ENCODE measurements at places on chromosomes 4 and X.
A peak's percentile ranks its signal among the peaks of the same experiment; 100 is the strongest.

GRCh38 chr4:88244816-88245579 is 39.4 kb downstream of the PPM1K start:
- no peak for DNase-seq

GRCh38 chr4:100022792-100023222 is 72.7 kb upstream of the H2AZ1 start:
- DNase-seq, result peak; percentile 63

DNA sequence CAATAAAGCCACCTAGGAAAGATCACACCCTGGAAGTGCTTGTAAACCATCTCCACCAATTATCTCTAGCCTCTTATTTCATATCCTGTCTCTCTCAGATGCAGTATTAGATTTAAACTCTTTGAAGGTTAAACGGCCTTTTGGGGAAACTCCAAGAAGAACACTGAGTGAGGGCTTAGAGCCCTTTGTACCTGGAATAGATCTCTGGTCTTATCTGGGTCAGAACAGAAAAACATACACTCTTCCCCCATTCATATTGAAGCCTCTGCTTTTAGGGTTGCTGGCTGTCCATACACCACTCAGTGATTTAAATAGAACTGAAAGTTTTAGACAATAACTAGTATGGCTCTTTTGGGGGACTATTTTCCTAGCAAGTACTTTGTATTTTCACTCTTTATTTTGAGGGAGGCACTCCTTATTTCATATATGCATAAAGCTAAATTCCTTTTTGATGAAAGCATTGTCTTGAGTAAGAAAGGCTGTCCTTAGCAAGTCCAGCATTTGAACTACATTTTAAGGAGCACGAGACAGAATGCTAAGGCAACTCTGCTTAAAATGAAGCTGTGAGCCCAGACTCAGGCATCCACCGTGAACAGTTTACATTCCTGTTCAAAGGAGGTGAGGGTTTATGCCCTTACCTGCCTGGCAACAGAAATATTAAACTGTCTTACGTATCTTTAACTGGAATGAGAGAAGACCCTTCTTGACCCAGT is 17.4 kb downstream of the YY2 start:
- DNase-seq, result peak; percentile 71

- DNase-seq, result no peak
Measured at GRCh38 chrX:34893741-34894140, 48.9 kb upstream of the FAM47B start.

- peak; percentile 27 for DNase-seq
Measured at GRCh38 chr4:17072483-17072882, 174.0 kb upstream of the LDB2 start.

GRCh38 chr4:182978152-182978827 is 61.1 kb upstream of the DCTD start:
- DNase-seq, result peak; percentile 67

- no peak for DNase-seq
Measured at GRCh38 chr4:93775551-93775950, 53.0 kb upstream of the ATOH1 start.

DNA sequence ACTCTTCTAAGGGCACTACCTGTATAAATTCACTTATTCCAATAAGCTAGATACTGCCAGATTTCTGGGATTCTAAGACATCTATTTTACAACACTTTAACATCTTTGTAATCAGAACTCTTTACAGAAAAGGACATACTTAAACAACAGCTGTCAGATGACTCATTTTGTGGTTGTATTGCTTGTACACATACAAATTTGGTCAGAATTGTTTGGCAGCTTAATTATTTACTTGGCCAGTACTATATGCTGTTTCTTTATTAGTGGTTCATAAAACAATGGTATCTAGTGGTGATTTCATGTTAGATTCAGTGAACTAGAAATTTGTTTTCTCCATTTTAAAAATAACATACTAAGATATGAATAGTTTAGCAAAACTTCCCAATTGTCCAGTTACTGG is 27.2 kb downstream of the PALLD start:
- DNase-seq, result peak; percentile 86

- DNase-seq, result peak; percentile 53
Measured at GRCh38 chr4:24557026-24558025, 27.0 kb downstream of the DHX15 start.

- peak; percentile 47 for DNase-seq
Measured at GRCh38 chr4:81221303-81222081, 6.5 kb upstream of the PRKG2 start.

DNA sequence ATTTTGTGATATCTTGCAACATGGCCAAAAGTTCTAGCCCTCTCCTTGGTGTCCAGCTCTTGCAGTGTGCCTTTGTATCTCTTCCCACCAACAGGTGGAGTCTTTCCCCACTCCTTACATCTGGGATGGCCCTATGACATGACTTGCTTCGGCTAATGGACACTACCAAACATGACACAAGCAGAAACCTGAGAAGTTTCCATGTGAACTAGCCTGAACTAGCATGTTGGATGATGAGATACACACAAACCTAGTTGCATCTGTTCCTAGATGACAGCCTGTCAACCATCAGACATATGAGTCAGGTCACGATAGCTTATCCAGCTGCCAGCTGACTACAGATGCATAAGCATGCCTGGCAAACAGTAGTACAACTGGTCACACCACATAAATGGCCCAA is 207.5 kb upstream of the FTHL17 start:
- DNase-seq, result peak; percentile 57

DNA sequence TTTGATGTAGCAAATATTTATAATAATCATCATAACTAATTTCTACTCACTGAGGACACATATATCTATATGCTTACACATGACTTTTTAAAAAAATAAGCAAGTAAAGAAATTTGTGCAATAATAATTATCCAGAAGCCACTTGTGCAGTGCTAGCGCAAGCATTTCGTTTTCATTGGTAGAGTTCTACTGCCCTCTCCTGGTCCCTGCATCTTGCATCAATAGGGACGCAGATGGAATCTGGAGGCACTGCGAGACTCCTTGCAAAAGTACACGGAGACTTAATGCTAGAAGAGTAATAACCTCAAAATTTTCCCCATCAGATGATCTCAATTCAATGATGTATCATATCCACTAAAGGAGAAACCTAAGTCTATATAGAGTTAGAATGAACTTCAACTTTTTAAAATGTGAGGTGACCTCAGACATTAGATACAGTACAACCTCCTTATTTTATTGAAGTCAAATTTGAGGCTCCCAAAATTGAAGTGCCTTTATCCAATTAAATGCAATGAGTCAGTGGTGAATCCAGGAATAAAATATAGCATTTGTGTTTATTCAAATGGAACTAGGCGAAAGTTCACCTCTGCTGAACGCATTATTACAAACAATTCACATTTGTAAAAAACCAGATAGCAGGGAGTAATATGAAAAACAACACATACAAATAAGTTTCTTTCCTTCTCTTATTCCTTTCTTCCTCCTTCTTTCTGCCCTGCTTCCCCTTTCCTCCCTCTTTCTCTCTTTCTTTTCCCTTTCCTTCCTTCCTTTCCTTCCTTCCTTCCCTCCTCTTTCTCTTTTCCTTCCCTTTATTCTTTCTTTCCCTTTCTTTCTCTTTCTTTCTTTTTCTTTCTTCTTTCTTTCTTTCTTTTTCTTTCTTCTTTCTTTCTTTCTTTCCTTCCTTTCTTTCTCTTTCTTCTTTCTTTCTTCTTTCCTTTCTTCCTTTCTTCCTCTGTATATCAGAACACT is 450.0 kb downstream of the ANKRD50 start:
- DNase-seq, result peak; percentile 95

DNA sequence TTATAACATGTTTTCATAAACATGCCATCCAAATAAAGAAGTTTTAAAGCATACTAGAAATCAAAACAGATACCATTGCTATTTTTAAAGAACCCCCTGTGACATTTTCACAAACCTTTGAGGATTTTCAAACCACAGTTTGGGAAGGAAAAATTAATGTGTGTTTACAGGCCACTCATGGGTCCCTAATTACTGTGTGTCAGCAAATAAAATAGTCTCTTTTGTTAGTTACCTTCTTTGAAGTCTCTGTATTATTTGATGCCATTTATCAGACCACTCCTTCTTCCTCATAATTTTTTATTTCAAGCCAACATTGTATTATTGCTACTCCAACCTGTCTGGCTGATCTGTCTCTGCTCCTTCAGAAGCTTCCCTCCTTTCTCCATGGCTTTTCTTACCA is 72.6 kb upstream of the TET2 start:
- DNase-seq, result no peak

DNA sequence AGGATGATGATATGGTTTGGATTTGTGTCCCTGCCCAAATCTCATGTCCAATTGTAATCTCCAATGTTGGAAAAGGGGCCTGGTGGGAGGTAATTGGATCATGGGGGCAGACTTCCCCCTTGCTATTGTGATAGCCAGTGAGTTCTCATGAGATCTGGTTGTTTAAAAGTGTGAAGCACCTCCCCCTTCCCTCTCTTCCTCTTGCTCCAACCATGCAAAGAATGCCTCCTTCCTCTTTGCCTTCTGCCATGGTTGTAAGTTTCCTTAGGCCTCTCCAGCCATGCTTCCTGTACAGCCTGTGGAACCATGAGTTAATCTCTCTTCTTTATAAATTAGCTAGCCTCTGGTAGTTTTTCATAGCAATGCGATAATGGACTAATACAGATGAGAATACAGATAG is 19.7 kb upstream of the ALG13 start:
- DNase-seq, result no peak

GRCh38 chr4:21512353-21512752 is 436.2 kb downstream of the KCNIP4 start:
- DNase-seq, result peak; percentile 85

DNA sequence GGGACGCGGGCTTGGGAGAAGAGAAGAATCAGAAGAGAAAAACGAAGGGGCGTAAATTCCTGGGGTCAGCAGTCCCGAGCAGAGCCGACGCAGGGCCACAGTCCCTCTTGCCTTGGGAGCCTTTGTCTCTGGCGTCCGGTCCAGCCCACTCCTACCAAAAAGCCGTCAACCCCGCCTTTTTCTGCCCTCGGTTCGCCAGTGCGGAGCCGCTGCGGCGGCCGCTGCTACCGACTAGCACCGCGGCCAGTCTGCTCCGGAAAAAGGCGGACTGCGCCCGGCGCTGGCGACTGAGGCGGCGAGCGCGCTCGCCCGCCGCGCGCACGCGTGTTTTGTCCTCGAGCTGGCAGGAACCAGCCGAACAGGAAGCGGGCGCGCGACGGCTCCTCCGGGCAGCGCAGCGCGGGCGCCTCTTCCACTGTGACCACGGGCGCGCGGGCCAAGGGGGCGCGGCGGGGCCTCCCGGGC is 502 bp downstream of the HNRNPDL start:
- peak; percentile 47 for DNase-seq

GRCh38 chr4:142944565-142944964 is 98.5 kb upstream of the INPP4B start:
- DNase-seq, result no peak

DNA sequence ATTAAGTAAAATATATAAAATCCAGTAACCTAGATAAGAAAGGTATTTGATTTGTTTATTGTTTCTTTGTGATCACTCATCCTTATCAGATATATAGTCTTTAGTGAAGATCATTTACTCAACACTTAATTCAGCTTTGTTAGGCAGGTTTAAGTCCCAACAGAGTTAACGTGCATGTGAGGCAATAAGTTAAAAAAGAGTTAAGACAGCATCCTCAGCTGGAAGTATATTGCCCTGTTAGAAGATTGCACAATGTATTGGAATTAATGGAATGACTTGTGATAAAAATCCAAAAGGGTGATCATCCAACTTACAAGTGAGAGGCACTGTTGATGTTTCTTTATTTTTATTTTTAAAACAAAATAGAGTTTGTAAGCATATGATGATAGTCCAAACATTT is 1162.1 kb downstream of the RAPGEF2 start:
- peak; percentile 45 for DNase-seq

GRCh38 chr4:173318648-173319211 is 15.4 kb downstream of the HMGB2 start:
- peak; percentile 70 for DNase-seq

- DNase-seq, result no peak
Measured at GRCh38 chrX:38452603-38453002, 100.2 kb downstream of the OTC start.

DNA sequence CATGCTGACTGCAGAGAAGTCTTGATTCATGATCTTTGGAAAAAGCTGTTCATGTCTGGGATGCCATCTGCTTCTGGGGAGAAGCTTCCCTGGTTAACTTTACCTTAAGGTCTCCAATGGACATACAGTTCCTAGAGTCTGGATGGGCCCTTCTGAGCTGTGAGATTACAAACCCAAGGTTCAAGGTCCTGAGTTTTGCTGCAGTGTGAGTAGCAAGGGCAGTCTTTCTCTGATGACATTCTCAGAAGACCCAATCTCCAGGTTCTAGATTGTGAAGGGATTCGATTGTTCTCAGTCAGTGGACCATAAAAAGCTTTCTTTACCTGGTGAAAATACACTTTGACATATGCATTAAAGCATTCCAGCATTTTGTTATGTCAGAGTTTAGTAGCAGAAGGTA is 179.2 kb downstream of the AASDH start:
- no peak for DNase-seq

- peak; percentile 56 for DNase-seq
Measured at GRCh38 chr4:100062921-100063320, 112.8 kb upstream of the H2AZ1 start.

- DNase-seq, result no peak
Measured at GRCh38 chrX:480861-481417, 94.2 kb upstream of the PPP2R3B start.

DNA sequence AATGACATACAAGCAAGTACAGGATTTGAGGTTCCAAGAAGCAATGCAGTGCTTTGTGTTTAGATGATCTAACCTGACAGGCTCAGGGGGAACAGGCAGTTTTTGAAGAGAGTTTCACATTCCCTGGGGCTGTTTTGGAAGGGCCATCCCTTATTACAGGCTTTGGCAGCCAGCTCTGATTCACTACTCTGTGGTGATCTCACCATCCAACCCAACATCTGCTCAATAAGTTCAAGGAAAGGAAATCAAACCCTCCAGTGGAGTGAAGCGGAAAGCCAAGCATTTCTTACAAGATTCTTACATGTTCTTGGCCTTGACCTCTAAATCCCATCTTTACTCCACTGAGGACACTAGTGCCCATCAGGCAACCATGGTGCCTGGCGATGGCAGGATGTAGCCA is 7.5 kb downstream of the IDS start:
- peak; percentile 43 for DNase-seq

DNA sequence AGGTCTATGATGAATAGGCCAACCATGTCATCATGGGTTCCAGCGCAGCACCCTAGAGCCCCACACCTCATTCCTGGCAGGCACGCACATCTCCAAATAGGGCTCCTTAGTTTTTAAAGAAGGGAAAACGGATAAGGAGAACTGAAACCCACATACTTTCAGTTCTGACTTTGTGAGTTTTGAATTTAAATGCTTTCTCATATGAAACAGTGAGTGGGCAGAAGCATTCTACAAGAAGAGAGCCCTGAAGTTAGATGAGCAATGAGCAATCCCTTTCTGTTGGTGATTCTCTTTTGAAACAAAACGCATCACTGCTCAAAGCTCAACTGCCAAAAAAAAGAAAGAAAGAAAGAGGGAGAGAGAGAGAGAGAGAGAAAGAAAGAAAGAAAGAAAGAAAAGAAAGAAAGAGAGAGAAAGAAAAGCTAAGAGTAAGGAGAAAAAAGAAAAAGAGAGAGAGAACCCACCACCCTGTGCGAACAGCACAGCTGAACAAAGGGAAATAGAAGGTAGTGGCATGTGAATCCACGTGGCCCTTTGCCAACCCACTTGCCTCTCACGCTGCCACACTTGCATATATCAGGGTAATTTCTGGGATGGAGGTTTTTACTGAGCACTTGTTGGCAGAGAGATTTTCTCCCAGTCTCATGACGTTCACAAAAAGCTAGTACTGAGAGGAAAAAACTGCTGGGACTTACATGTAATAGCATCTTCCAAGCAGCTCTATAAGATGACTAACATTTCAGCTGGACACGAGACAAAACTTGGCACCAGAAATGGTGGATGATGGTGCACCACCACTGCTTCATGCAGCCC is 31.0 kb downstream of the TMSB4X start:
- DNase-seq, result no peak

- DNase-seq, result no peak
Measured at GRCh38 chr4:149292425-149293007, 523.1 kb downstream of the IQCM start.
